PC-9 (cell line): ENCODE measurements at places on chromosomes 7 and 10. TPM values are rescaled to one million over a fixed set of nuclear protein-coding genes. Genes with fewer than 3 reads are reported as not detected.

NOS3 gene
- total RNA-seq, result 1.8 and 3.2 TPM in 2 replicates

GRCh38 chr7:33640741-33641140, 264.6 kb upstream of the BMPER start:
- no peak for DNase-seq

- DNase-seq, result no peak
Measured at GRCh38 chr10:52115823-52116222, 198.3 kb upstream of the DKK1 start.

- DNase-seq, result no peak
Measured at GRCh38 chr7:130913639-130914553, 179.9 kb upstream of the KLF14 start.

- no peak for DNase-seq
Measured at GRCh38 chr7:92782236-92782635, 54.1 kb downstream of the CDK6 start.

DNA sequence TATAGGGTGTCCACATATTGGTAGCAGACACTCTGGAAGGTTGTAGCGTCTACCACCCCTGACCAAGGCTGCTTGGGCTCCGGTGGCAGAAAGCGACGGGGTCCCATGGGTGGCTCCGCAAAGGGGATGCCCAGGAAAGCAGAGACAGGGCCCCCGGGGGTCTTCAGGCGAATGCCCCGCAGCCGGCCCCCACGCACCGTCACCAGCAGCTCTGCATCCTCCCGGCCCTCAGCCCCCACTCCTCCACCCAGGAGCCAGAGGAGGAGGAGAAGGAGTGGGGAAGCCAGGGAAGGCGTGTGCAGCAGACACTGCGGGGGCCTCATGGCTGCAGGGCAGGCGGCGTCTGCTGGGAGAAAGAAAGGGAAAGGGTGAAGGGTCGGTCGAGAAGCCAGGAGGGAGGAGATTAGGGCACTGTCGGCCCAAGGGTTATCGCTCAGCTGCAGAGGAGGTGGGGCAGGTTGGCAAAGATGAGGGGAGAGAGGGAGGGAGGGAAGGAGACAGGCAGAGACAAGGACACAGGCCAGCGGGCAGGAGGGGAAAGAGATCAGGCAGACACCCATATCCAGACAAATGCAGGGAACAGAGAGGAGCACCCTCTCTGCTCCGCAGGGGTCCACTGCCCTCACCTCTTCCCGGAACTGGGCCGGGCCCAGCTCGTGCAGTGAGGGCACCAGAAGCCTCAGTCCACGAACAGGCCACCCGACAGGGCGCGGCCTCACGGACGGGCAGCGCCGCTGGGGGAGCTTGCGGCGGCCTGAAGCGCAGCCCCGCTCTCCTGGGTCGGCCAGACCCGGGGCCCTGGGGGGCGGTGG, 1.6 kb downstream of the ACHE start:
- DNase-seq, result no peak

DNA sequence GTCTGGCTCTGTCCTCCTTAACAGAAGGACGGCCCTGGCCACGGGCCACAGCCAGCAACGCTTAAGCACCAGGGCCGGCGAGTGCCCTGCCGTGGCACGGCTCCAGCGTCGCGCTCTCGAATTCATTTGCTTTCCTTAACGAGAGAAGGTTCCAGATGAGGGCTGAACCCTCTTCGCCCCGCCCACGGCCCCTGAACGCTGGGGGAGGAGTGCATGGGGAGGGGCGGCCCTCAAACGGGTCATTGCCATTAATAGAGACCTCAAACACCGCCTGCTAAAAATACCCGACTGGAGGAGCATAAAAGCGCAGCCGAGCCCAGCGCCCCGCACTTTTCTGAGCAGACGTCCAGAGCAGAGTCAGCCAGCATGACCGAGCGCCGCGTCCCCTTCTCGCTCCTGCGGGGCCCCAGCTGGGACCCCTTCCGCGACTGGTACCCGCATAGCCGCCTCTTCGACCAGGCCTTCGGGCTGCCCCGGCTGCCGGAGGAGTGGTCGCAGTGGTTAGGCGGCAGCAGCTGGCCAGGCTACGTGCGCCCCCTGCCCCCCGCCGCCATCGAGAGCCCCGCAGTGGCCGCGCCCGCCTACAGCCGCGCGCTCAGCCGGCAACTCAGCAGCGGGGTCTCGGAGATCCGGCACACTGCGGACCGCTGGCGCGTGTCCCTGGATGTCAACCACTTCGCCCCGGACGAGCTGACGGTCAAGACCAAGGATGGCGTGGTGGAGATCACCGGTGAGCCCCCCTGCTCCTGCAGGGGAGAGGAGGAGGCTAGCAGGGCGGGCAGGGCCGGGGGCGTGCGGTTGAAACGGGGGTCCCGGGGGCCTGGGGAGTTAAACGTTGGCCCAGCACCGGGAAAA, at the start of gene HSPB1:
Gene HSPB1, plus strand, starts transcription at position 327 of the 855 bp plus-strand sequence. Its CDS starts 40 bp downstream, at position 367.
- DNase-seq, result peak; percentile 77
